ENCODE measurements at places on chromosomes 11 and 22. TPM values are rescaled to one million over a fixed set of nuclear protein-coding genes. Genes with fewer than 3 reads are reported as not detected.

The RFPL2 gene
- polyA plus RNA-seq: 0.27 TPM

The SEC14L2 gene
- polyA plus RNA-seq: 20.7 TPM

The LINC01488 gene
- not detected for polyA plus RNA-seq

The ABCG4 gene
- polyA plus RNA-seq: not detected

The TRIM44 gene
- polyA plus RNA-seq: 50.2 TPM

The CALCA gene
- not detected for polyA plus RNA-seq
